GM12892 (cell line): ENCODE measurements at places on chromosomes 5 and 9.

DNA sequence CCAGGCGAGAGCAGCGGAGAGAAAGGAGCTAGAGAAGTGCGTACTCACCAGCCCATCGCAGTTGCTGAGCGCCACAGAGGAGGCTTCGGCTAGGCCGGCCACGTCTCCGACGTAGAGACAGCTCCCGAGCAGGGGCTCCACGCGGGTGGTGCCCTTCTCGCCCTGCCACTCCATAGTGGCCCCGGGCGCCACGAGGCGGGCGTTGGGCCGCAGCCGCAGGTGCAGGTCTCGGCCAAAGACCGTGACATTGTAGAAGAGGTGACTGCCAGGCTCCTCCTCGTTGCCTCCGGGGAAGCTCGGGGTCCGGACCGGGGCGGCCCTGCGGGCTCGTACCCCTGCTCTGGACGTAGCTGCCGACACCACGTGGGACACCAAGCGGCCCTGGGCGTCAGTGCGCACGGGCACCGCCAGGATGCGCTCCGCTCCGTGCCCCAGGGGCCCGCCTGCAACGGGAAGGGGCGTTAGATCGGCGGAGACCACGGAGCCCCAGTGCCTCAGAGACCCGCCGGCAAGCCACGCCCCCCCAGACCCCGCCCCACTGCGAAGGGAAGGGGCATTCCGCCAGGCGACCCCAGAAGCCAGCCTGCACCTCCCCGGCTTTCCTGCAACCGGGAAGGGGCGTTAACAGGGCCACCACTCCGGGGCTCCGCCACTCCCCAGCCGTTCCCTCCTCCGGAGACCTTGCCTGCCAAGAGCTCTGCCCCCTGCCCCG, 1.4 kb downstream of the ADAMTS2 start:
- no peak for DNase-seq

DNA sequence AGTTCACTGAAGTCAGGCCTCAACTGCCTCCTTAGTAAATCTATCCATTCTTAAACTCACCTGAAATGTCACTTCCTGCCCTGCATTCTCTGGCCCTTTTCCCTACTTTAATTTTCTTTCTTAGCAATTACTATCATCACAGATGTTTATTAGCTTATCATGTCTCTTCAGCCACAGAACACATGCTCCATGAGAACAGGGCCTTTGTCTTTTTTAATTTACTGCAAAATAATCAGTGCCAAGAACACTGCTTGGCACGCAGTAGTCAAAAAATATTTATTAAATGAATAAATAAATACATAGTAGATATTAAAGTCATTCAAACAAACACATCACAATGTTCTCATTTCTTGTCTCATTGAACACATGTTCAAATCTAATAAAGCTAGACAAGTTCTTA, 46.2 kb downstream of the SKIC3 start:
- DNase-seq, result no peak

DNA sequence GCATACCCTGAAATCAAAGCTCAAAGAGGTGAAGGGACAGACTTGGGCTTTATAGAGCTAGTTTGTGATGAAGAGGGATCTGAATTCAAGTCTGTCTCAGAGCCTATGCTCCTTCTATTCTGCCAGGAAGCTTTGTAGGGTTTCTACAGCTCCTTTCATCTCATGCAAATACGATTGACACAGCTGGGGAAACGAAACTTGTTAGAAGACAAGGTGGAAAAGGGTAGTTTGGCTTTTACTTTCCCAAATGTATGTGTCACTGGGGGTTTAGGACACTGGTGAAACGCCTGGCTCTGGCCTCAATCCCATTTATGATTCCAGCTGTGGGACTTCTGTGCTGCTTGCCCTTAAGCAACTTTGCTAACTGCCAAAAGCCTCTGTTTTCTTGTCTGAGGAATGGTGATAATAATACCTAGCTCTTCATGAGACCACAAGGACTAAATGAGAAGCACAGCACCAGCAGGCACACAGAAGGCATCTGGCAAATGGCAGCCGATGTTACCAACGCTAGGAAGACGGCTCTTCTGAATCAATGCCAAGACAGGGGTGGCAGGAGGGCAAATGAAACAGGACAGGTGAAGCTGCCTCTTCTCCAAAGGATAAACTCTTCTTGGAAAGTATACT, 70.3 kb upstream of the EQTN start:
- no peak for DNase-seq

GRCh38 chr9:94808926-94809700, 82.6 kb downstream of the AOPEP start:
- DNase-seq, result no peak

DNA sequence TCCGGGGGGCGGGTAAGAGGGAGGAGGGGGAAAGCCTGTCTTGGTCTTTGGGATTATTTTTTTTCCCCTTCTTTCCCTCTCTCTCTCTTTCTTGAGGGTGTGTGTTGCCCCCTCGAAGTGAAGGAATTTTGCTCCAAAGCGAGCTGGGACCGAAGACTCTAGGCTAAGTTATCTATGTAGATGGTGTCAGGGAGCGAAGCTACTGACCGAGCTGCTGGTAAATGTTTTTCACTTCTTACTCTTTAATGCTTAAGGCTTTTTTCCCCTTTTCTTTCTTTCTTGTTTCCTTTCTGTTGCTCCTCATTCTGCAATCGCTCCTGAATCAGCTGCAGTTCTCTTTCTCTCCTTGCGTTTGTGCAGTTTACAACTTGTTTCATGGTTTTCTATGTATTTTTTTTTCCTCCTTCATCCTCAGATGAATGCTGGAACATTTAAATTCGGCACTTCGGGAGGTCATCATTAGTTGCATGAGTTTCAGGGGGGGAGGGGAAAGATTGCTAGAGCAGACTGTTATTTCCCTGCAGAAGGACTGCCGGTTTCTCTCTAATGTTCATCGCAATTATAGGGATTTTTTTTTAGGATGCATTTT, 1312.0 kb upstream of the WWC1 start:
- DNase-seq, result no peak

- DNase-seq, result no peak
These were observed 97.6 kb upstream of the SLIT3 start for GRCh38 chr5:169398515-169398914.

DNA sequence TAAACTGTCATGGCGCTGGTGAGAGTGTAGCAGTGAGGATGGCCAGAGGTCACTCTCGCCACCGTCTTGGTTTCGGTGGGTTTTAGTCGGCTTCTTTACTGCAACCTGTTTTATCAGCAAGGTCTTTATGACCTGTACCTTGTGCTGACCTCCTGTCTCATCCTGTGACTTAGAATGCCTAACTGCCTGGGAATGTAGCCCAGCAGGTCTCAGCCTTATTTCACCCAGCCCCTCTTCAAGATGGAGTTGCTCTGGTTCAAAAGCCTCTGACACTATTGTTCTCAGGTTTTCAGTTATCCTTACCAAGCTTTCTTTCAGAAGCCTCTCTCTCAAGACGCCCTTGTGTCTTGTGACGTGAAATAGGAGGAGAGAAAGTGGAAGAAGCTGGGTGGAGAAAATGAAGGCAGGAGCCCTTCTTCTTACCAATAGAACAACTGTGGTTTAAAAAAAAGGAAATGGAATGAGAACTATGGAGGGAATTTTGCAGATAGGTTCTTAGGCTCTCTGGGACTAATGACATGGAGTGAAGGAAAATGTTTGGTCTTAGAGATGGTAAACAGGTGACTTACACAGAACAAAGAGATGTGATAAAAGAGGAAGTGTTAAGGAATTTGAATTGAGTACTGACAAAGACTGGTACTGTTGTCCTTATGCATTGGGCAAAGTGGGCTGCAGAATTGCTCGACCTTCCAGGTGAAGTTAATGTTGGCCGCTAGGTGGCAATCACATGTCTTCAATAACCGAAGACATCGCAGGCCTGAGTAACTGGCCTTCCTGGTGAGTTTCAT, 133.3 kb upstream of the RAI14 start:
- DNase-seq, result peak; percentile 45
